ENCODE measurements at places on chromosomes 3 and 15. TPM values are rescaled to one million over a fixed set of nuclear protein-coding genes. Genes with fewer than 3 reads are reported as not detected.

CPNE4 gene
- not detected for total RNA-seq

KCTD6 gene
- 5.3 TPM for total RNA-seq

GHSR gene
- not detected for total RNA-seq

P2RY1 gene
- 1.2 TPM for total RNA-seq

NT5DC2 gene
- 166 TPM for total RNA-seq

- H3K4me3 ChIP-seq: no peak overlapping the region
- no peaks in the 10 kb centered on the region for H3K36me3 ChIP-seq
- no peak for DNase-seq
- H3K4me1 ChIP-seq: no peaks in the 10 kb centered on the region
- no peak overlapping the region for H3K27ac ChIP-seq
These were observed 75.7 kb downstream of the GAP43 start for GRCh38 chr3:115698851-115699591.

DNA sequence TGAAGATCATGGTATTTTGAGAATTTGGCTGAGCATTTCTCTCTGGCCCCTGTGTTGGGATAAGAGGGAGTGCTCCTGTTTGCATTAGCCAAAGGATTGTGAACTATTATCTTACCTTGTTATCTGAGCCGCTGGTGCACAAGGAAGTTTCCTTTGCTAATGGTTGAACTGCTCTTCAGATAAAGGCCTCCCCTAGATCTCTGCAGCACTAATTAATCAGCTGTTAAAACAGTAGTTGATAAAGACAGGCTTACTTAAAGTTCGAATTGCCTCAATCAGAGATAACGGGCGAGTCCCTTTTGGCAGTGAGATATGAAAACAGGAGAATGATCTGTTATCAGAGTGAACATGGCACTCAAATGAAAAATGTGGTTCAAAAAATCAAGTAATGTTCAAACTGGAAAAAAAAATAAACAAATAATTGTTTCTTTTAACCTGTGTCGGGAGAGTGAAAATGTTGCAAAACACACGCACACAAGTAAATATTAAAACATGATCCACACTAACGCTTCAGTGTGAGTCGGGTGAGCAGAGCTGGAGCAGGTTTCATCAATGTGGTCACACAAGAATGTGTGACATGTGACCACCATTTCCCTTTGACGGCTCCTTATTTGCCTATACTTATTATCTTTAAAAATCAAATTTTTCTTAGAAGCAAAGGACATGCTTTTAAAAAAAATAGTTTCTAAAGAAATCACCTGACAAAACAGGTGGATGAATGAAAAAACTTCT, 469.1 kb downstream of the SOX2 start:
- DNase-seq: no peak
- no peak overlapping the region for H3K4me3 ChIP-seq
- H3K27me3 ChIP-seq: no peaks in the 10 kb centered on the region
- H3K4me1 ChIP-seq: no peaks in the 10 kb centered on the region
- H3K27ac ChIP-seq: no peak overlapping the region

DNA sequence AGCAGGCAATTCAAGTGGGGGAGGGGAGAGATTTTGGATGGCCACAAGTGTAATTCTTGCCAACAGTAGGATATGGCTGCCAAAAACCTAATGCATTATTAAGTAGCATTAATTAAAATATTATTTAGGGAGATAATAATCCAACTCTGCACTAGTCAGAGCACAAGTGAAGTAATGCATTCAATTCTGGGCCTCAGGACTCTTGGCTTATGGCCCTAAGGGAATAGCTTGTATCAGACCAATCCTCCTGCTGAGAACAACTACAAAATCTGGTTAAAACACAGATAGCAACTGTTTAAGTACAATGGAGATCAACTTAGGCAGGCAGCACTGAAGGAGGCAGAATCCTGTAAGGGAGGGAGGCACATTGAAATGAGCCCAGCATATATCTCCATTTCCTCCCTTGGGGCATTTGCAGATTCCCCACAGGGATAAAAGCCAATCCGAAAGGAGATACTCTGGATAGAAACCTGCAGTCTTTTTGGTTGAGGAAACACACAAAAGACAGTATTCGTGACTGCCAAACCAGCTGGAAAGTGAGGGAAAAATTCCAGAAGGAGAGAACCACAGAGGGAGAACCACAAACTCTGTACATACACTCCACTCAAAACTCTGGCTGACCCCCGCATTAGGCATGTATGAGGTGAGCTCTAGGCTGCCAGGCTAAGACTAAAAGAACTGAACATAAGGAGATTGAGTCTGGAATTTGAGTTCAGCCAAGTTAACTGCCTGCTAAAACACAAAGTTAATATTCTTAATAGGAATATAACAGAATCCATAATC, 57.4 kb downstream of the ETFA start:
- H3K27me3 ChIP-seq: no peaks in the 10 kb centered on the region
- H3K27ac ChIP-seq: no peak overlapping the region
- no peak for DNase-seq
- no peaks in the 10 kb centered on the region for H3K4me1 ChIP-seq
- no peaks in the 10 kb centered on the region for H3K36me3 ChIP-seq

DNA sequence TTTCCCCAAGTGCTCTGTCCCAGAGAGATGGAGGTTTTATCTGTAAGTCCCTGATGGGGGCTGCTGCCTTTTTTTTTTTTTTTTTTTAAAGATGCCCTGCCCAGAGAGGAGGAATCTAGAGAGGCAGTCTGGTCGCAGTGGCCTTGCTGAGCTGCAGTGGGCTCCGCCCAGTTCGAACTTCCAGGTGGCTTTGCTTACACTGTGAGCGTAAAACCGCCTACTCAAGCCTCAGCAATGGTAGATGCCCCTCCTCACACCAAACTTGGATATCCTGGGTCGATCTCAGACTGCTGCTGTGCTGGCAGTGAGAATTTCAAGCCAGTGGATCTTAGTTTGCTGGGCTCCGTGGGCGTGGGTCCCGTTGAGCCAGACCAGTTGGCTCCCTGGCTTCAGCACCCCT, 51.6 kb downstream of the SLC2A2 start:
- H3K4me3 ChIP-seq: no peak overlapping the region
- no peaks in the 10 kb centered on the region for H3K36me3 ChIP-seq
- no peak overlapping the region for H3K27ac ChIP-seq
- peaks cover 24% of the 10 kb centered on the region for H3K27me3 ChIP-seq
- DNase-seq: no peak
- H3K4me1 ChIP-seq: no peaks in the 10 kb centered on the region

DNA sequence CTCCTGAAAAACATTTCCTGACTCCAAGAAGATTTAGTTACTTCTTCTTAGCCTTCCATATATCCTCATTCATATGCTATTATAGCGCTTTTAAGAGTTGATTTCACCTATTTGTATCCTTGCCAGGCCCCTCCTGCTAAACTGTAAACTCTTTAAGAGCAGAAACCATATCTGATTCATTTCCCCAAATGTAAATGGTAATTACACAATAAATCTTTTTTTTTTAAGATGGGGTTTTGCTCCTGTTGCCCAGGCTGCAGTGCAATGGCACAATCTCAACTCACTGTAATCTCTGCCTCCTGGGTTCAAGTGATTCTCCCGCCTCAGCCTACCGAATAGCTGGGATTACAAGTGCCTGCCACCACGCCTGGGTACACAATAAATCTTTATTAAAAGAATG, 4.5 kb downstream of the DLEC1 start:
- DNase-seq: no peak
- peaks cover 3% of the 10 kb centered on the region for H3K36me3 ChIP-seq
- H3K4me1 ChIP-seq: peaks cover 18% of the 10 kb centered on the region
- no peak overlapping the region for H3K4me3 ChIP-seq

DNA sequence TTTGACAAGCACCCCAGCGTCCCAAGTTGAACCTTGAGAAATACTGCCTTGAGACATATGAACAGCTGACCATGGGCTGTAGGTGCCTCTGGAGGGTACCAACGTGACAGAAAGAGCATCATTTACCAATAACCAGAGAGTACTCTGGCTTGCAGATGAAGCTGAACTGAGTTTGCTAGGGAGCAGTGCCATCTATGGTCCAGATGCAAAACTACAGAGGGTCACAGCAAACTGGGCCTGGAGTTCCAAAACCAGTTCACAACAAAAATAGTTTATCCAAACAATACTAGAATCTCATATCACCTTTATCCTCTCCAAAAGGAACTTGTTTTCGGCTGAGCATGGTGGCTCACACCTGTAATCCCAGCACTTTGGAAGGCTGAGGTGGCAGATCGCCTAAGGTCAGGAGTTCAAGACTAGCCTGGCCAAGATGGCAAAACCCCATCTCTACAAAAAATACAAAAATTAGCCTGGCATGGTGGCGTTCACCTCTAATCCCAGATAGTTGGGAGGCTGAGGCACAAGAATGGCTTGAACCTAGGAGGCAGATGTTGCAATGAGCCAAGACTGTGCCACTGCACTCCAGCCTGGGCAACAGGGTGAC, 69.3 kb downstream of the CHAC1 start:
- peaks cover 15% of the 10 kb centered on the region for H3K36me3 ChIP-seq
- H3K4me3 ChIP-seq: no peak overlapping the region
- no peak for DNase-seq
- no peak overlapping the region for H3K27ac ChIP-seq
- H3K4me1 ChIP-seq: peaks cover 3% of the 10 kb centered on the region
- H3K27me3 ChIP-seq: no peaks in the 10 kb centered on the region

DNA sequence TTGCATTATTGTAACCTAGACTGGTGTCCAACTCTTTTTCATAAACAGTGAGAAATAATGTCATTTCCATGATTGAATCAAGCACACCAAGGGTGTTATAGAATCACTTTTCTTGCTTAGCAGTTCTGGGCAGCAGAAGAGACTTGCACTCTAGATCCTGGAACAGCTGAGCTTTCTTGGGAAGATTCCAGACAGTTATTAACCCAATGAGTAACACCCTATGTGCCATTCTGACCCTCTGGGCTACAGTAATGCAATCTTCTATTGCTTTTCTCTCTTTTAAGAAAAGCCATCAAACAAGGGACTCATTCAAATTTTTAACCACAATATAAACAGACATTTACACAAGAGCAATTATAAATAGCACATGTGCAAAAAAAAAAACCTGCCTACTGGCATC, 39.3 kb upstream of the USP3 start:
- H3K4me1 ChIP-seq: peaks cover 5% of the 10 kb centered on the region
- no peak for DNase-seq
- H3K27me3 ChIP-seq: no peaks in the 10 kb centered on the region

DNA sequence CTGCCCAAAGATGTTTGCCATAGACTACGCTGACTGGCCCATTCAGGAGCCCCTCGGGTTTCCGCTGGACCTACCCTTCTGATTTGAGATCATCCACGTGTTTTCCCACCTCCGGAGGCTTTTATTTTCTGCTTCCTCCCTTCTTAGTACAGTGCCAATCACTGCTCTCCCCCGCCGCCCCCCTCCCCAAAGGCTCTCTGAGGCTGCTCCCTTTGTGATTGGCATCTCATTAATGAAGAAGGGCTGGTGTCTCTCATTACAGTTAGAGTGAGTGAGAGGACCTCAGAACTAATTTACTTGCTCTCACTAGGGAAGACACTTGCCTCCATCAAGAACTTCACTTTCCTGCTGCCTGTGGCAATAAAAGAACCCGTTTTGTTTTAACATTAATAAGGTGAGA, 284.7 kb upstream of the ICE2 start:
- peaks cover 5% of the 10 kb centered on the region for H3K36me3 ChIP-seq
- H3K27ac ChIP-seq: no peak overlapping the region
- H3K4me3 ChIP-seq: no peak overlapping the region
- DNase-seq: no peak

GRCh38 chr3:97910931-97911351, 61.3 kb downstream of the RIOX2 start:
- peak overlapping the region; percentile 62 for H3K4me3 ChIP-seq
- H3K27ac ChIP-seq: peak overlapping the region; percentile 7
- no peaks in the 10 kb centered on the region for H3K27me3 ChIP-seq

- no peak overlapping the region for H3K27ac ChIP-seq
- no peaks in the 10 kb centered on the region for H3K36me3 ChIP-seq
- no peak for DNase-seq
- H3K4me1 ChIP-seq: no peaks in the 10 kb centered on the region
- no peak overlapping the region for H3K4me3 ChIP-seq
- peaks cover 24% of the 10 kb centered on the region for H3K27me3 ChIP-seq
These were observed 70.4 kb upstream of the DLG1 start for GRCh38 chr3:197368821-197369220.

DNA sequence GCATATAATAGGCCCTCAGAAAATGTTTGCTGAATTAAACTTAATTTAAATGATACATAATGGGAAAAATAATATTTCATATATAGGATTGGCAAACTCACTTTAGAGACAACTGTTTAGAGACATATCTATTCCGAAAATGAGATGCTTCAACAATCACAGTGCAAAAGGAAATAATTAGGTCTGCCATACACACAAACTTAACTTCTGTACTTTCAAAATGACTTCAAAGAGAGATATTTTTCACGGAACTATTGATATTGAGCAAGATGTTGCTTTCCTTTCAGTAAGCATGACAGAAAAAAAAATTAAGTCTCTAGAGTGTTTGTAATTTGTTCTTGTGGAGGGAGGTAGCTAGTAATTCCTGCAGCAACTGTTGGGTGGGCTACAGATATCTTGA, 769.5 kb downstream of the TUSC7 start:
- peaks cover 4% of the 10 kb centered on the region for H3K36me3 ChIP-seq
- DNase-seq: no peak
- no peaks in the 10 kb centered on the region for H3K27me3 ChIP-seq
- no peak overlapping the region for H3K27ac ChIP-seq
- H3K4me3 ChIP-seq: no peak overlapping the region
- H3K4me1 ChIP-seq: no peaks in the 10 kb centered on the region

DNA sequence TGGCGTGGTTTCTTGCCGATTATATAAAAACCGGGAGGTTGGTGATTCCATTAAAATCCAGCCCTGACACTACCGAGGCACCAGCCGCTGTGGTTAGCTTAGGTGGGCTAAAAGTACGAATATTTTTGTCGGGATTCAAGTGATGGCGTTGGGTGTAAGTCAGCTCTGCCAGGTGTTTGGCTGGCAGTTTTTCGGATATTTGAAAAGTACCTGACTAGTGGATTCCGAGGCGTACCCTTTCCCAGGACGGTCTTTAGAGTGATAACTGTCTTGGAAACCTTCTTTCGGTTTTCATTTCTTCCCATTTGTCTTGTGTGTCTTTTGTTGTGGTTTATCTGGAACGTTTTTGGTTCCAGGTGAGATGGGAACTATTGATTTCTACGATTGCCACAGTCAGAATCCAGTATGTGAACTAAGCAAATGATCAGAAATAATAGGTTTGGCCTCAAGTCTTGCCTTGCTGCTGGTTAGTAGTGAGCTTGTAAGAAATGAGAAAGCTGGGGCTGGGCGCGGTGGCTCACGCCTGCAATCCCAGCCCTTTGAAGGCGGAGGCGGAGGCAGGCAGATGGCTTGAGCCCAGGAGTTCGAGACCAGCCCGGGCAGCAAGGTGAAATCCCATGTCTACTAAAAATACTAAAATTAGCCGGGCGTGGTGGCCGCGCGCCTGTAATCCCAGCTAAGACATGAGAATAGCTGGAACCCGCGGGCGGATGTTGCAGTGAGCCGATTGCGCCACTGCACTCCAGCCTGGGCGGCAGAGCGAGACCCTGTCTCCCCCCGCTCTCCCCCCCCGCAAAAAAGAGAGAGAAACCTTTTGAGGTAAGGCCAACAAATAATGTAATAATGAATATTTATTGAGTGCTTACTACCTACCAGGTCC, 1.4 kb downstream of the FYTTD1 start:
- peak overlapping the region; percentile 99 for H3K4me3 ChIP-seq
- peak overlapping the region; percentile 94 for H3K27ac ChIP-seq
- no peaks in the 10 kb centered on the region for H3K36me3 ChIP-seq
- no peaks in the 10 kb centered on the region for H3K27me3 ChIP-seq

- H3K4me1 ChIP-seq: peaks cover 34% of the 10 kb centered on the region
- peaks cover 13% of the 10 kb centered on the region for H3K36me3 ChIP-seq
- H3K27ac ChIP-seq: peak overlapping the region; percentile 92
- H3K27me3 ChIP-seq: peaks cover 4% of the 10 kb centered on the region
- H3K4me3 ChIP-seq: peak overlapping the region; percentile 94
These were observed 721 bp downstream of the ATR start for GRCh38 chr3:142577696-142578328.

GRCh38 chr3:67863869-67864268, 209.5 kb upstream of the SUCLG2 start:
- no peaks in the 10 kb centered on the region for H3K36me3 ChIP-seq
- H3K27me3 ChIP-seq: no peaks in the 10 kb centered on the region
- no peaks in the 10 kb centered on the region for H3K4me1 ChIP-seq
- DNase-seq: no peak
- no peak overlapping the region for H3K4me3 ChIP-seq
- no peak overlapping the region for H3K27ac ChIP-seq
